Renal pelvis (tissue), 12 donors: ENCODE measurements at places on chromosomes 12 and 14. TPM values are rescaled to one million over a fixed set of nuclear protein-coding genes. Genes with fewer than 3 reads are reported as not detected.

DNA sequence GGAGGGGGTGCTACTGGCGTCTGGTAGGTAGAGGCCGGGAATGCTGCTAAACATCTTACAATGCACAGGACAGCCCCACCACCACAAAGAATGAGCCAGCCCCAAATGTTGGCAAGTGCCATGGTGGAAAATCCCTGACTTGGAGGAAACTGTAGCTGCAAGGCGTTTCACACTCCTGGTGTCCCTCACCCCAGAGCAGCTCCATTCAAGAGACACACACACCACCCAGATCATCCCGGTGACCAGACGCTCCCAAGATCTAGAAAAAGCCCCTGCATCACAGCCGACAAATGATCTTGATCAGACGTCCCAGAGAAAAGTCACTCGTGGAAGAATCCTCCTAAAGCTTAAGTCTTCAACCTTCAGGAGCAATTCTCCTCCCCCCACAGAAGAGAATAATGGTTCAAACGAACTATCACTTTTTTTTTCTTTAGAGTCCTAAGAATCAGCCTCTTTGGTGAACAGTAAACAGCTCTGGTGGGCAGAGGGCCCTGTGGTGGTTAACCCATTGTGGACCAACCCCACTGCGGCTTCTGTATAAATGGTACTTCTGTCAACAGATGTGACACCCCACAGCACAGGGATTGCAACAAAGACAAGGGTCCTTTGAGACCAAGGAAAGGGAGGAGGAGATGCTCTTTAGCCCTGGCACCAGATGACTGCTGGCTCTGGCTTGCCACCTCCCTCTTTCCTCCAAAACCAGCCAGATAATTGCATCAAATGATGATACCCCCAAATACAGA lies 2.7 kb downstream of the GLTP start:
- DNase-seq: no peak

DNA sequence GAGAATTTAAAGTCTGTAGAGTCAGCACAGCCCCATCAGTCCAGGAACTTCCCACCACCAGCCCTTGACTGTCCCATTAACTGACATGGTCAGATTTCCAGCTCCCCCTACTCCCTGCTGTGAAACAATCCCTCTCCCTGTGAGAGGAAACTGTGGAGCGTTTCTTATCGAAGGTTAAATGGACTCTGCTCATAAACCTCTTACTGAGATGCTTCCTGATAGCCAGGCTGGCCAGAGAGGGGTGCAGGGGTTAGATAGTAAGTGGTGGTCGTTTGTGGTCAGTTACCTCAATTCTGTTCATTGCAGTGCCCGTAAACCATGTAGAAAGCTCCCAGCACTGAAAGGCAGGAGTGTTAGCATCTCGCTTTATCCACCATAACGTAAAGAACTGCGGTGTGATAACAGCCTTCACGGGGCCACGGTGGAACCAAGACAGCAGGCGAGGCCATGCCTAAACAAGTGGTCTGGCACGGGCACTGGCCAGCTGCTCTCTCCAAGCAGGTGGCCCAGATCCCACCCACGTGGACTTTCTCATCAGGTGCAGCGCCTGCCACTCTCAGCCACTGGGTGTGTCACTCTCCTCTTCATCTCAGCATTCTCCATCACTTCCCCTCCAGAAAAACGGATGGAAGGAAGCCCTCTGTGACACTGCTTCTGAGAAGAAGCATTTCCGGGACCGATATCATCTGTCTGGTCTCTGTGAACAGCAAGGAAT lies 102.2 kb downstream of the FBXL14 start:
- no peak for DNase-seq

Gene RBMS2
- polyA plus RNA-seq: 41.8 TPM

DNA sequence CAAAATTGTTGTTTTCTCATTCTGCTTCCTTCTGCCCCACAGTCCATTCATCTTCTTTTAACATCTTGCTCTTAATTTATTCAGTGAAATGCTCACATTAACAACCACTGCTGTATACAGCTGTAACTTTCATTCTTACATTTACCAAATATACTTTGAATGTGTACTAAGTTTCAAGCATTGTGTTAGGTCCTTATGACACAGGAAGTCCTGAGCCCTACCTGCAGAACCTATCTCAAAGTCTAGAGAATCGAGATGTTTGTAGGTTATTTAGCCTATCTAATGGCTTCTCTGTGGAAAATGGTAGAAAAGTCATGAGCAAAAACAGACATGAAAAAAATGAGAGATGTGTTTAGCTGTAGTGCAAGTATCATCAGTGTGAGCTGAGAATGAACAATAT lies 117.6 kb upstream of the MGAT4C start:
- no peak for DNase-seq

Gene DIO2
- polyA plus RNA-seq: 0.63 TPM
